ENCODE measurements at places on chromosomes 1 and 21.

GRCh38 chr1:30677471-30677870 is 45.9 kb downstream of the MATN1 start:
- no peak for DNase-seq

DNA sequence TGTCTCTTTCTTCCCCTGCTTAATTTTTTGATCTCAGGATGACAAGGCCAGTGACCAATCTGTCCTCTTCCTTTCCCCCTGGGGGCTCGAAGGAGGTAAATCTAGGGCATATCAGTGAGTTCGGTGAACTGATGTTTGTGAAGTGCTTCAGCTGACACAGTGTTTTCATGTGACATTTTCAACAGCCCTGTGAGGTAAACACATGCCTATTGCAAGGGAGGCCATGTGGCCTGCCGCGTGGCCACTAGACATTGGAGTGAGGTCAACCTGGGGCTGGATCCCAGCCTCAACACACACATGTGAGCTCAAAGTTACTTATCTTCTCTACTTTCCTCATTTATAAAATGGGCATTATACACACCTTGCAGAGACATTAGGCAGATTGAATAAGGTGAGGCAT is 126.3 kb downstream of the PLPP3 start:
- DNase-seq = no peak

DNA sequence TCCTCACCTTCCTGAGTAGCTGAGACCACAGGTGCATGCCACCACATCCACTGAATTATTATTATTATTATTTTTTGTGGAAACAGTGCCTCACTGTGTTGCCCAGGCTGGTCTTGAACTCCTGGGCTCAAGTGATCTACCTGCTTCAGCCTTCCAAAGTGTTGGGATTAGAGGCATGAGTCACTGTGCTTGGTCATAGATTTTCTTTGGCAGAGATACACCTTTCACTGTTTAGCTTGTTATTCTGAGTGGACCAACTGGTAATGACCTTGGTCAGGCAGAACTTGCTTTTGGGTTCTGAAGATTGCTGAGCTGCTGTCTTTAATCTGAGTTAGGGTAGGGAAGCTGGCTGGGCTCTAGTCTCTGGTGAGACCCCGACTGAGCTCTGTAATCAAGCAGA is 66.8 kb downstream of the DNAH14 start:
- DNase-seq = no peak

DNA sequence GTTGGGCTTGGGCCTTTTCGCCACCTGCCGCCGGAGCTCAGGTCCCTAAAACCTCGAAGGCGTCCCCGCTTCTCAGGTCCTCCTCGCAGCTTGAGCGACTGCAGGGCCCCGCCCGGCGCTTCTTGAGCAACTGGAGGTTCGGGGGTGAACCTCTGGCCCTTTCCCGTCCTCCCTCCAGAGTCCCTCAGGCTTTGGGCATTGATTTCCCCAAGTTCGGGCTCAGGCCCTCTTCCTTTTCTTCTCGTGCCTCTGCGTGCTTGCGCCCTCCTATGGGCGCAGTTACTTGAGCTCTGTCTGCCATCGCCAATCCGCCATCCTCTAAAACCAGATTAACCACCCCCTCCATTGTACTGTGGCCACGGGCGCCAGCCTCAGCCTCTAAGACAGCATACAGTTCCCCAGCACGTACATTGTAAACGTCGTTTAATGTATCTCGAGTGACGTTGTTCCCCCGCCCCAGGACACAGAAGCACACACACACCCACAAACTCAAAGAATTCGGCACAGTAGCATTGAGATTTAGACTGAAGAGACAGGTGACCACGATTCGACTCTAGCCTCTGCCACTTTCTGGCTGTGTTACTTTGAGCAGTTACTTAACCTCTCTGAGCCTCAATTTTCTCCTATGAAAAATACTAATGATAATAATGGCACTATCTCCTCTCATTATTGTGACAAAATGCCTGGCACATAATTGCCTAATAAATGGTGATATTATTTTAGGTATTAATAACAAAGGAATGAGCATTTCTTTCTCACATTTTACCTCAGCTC is 22.6 kb downstream of the BTG2 start:
- no peak for DNase-seq

GRCh38 chr1:100597061-100597741 is 59.3 kb downstream of the GPR88 start:
- no peak for DNase-seq

GRCh38 chr1:222761083-222761482 is 24.1 kb downstream of the FAM177B start:
- DNase-seq = no peak

GRCh38 chr1:1021920-1022259 is 2.0 kb downstream of the AGRN start:
- DNase-seq = no peak

DNA sequence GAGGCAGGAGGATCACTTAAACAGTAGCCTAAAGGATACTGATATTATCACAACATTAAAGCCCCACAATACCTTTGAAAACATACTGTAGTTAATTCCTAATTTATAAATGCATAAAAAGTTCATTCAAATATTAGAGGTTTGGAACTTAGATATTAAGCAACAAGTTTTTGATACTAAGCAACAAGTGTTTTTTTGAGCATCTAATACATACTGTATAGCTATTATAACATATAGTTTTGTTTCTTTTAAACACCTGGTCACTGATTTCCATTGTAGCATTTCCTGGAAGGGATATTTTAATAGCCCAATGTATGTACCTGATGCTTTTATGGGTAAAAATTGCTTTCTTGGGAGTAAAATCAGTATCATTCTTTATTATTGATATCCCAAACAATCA is 4.5 kb downstream of the UHMK1 start:
- no peak for DNase-seq

- DNase-seq = no peak
Measured at GRCh38 chr1:94974241-94974640, 47.3 kb upstream of the CNN3 start.

DNA sequence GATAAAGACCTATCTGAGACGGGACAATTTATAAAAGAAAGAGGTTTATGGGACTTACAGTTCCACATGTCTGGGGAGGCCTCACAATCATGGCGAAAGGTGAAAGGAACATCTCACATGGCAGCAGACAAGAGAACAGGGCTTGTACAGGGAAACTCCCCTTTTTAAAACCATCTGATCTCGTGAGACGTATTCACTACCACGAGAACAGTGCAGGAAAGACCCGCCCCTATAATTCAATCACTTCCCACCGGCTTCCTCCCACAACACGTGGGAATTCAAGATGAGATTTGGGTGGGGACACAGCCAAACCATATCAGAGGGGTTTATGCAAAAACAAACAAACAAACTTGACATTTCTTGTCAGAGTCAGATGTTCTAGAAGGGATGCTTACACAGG is 89.7 kb downstream of the PLPP3 start:
- DNase-seq = no peak

DNA sequence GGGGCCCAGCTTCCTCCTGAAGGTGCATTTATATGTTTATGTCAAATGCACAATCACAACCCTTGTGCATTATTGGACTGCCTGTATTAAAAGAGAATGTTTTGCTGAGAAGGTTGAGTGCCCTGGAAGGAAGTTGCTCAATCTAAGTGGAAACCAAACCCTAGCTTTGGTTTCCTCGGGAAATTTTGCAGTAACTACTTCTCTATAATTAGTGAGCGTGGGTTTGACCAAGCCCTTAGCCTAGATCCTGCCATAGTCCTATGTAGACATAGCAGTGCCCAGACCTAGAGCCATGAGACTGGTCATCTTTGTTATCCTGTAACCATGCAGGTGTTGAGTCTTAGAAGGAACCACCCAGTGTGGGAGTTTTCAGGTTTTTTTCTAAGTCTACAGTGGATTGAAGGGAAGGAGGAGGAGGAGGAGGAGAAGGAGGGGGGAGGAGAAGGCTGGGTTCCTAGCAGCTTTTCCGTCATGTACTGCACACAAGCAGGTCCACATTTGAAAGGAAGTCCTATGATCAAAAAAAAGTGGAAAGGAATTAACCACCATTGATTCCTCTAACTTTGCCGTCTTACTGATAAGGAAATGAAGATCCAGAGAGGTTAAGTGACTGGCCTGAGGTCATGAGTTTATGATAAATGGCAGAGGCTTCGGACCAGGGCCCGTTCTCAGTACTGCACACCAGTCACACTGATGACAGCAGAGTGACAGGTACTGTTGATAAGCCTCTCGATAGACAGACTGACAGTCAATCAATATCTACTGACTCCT is 72.2 kb upstream of the LYST start:
- DNase-seq = no peak

DNA sequence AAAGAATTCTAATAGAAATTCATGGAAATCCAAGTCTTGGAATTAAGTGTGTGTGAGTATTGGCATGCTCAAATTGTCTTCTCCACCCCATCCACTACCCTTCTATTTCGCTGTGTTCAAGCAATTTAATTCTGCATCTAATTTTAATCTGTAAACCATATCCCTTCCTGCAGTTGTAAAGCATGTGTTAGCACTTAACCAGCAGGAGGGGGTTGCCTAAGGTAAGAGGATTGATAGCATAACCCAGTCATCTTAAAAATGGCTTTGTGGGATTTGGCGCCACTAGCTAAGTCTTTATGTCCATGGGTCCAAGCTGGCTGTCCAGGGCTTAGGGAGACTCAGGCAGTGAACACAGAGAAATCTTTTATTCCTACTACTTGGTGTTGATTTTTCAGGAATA is 210.3 kb downstream of the PTPRC start:
- no peak for DNase-seq

DNA sequence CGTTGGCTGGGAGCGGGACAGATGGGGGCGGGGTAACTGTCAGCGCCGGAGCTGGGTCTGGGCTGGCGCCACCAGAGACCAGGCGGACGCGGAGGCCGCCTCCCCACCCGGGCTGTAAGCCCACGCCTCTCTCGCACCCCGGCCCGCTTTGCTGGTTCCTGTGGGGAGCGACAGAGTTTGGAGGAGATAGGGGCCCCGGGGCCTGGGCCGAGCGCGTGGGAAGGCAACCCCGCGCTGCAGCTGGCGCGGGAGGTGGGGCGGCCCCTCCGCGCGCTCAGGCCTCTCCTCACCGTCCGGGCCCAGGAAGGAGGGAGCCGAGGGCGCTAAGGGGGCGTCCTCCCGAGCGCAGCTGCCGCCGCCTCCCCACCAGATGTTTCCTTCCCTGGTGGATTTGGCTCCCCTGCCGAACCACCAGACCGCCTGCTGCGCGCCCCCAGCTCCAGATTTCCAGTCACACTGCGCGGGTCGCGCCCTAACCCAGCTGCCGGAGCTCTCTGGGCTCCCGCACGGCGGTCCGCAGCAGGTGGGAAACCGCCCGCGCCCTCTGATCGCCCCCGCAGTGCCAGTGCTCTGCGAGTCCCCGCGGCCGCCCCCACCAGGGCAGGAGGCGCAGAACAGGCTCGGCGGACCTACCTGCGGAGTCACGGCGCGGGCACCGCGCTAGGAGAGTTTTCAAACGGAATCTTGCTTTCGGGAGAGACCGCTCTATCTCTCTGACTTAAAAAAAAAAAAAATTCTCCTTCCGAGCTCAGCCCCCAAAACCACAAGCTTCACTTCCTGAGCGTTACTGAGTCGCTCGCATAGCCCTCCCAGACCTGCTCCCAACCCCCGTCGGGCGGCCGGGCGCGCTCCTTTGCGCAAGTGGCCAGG is 1.1 kb downstream of the GFI1 start:
- peak; percentile 68 for DNase-seq

DNA sequence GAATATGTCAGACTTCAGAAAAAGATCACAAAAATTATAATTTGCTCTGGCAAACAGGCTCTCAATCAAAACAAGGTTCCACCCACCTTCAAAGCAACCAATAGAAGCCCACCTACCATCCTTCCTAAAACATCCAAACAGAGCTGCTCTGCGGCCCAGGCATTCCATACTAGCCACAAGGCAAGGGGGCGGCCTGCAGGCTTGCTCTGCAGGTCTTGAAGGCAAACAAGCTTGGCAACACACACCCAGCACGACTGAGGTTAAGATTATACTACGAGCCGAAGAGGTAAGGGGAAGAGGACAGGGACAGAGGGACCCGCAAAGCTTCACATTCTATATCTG is 207.3 kb downstream of the SLC45A1 start:
- no peak for DNase-seq

- DNase-seq = no peak
Measured at GRCh38 chr21:29295066-29295650, 3.6 kb upstream of the BACH1 start.

GRCh38 chr1:51296383-51297357 is 33.7 kb downstream of the TTC39A start:
- peak; percentile 42 for DNase-seq

- no peak for DNase-seq
Measured at GRCh38 chr1:10866321-10867093, 70.1 kb upstream of the CASZ1 start.

DNA sequence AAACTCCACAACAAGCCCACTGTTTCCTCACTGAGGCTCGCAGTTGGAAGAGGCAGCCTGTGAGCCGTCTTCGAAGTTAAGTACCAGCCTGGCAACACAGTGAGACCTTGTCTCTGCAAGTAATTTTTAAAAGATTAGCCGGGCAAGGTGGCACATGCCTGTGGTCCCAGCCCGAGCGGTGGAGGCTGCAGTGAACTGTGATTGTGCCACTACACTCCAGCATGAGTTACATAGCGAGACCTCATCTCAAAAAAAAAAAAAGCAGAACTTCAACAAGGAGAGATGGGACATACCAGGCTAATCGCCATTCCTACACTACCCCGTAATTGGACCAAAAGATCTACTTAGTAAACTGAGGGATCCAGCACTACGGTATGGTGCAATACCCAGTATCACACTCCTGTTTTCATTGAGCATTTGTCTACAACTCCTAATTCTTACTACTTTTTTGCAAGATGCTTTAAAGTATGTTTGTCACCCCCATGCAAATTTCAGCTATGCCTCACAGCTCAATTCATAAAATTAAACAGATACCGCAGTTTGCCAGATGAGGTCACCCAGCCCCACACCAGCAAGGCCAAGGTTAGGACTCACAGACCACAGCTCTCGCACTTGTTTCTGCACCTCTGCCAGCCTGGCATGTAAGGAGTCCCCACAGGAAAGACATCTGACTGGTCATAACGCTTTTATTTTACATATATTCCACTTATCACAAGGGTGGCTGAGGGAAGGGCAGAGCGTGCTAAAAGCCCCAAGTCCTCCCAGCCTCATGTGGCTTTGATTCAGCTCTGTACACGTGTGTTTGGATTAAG is 21.0 kb downstream of the SDE2 start:
- DNase-seq = no peak
